ENCODE measurements at places on chromosomes 7 and 10.

- no peak for DNase-seq
Measured at GRCh38 chr7:54778166-54778565, 19.2 kb upstream of the SEC61G start.

DNA sequence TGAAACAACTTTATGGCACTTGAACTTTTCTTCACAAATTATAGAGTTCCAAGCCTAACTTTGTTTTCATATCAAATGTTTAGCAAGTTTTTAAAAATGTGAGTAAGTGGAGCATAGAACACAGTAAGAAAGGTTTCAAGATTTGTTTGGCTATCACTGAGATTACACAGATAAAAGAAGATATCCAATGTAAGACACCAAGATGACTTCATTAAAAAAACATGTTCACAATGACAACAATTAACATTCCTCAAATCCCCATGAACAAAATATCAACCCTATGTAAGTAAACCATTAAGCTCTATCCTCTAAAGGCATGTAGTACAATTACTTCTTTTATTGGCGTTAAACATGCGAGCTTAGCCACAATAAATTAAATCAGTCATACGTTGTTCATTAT, 129.7 kb downstream of the RELN start:
- no peak for DNase-seq

DNA sequence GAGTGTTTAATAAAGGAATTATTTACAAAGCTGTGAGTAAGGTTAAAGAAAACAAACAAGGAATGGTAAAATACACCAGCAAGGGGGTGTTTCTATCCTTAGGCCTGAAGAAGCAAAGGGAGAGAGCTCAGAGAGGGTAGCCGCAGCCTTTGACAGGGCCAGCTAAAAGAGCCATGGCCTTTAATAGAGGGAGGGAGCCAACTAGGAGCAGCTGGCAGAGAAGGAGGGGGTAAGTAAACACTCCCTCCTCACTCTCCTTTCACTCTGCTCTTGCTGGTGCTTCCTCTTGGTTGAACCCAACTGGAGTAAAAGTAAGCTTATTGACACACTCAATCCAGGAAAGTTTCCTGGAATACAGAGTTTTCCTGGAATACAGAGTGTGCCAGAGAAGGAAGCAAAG, 87.5 kb downstream of the CH25H start:
- peak; percentile 3 for DNase-seq

- no peak for DNase-seq
Measured at GRCh38 chr10:69681436-69681835, 51.4 kb downstream of the FAM241B start.

GRCh38 chr7:1120791-1121190, 32.9 kb downstream of the GPER1 start:
- DNase-seq = no peak

DNA sequence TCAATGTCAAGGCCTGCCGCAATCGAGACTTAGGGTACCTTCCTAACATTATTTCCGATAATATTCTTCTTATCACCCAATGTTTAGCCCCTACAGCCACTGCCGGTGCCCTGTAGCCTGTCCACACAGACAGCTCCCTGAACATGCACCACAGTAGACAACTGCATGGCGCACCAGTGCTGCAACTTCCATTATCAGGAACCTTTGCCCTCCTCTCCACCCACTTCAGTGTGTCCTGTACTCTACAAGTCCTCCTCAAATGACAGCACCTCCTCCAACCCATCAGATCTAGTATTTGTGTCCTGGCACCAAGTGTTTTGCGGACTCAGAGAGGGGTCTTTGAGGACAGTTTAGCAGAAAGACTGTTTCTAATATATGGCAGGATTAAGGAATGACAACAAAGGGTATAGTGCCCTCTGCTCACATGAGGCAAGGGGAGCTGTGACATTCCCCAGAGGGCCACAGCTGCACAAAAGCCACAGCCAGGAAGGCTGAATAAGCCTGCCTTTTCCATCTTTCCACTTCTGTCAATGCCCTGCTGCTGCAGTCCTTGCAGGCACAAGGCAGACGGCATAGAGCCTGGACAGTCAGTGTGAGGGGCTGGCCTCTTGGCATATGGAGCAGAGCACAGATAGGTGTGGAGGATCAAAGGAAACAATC, 335.4 kb downstream of the PARD3 start:
- DNase-seq = no peak

Data from NCI-H1417 (cell line).